Mucosa of gallbladder (tissue), 1 donor: ENCODE measurements at places on chromosomes 5 and 9.

GRCh38 chr5:97148288-97148687 lies 5.9 kb upstream of the LIX1 start:
- no peak for DNase-seq

- no peak for DNase-seq
These were observed 93.0 kb downstream of the FANCC start for GRCh38 chr9:95224376-95225019.

- no peak for DNase-seq
These were observed 149.7 kb downstream of the ESM1 start for GRCh38 chr5:54835647-54836046.

DNA sequence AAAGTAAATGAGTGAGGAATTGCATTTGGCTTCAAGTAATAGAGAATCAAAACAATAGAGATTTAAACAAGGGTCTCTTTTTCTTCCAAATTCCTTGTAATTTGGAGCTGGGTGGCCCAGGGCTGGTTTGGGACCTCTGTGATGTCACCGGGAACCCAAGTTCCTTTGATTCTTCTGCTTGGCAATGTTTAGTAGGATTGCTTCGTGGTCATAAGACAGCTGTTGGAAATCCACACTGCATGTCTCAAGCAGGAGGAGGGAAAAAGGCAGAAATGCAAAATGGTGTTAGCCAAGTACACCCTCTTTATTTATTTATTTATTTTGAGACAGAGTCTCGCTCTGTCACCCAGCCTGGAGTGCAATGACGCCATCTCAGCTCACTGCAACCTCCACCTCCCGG lies 72.6 kb upstream of the IL12B start:
- DNase-seq, result no peak

GRCh38 chr5:140072812-140073211 lies 29.7 kb upstream of the NRG2 start:
- no peak for DNase-seq

GRCh38 chr5:116531635-116532034 lies 43.0 kb downstream of the SEMA6A start:
- no peak for DNase-seq

DNA sequence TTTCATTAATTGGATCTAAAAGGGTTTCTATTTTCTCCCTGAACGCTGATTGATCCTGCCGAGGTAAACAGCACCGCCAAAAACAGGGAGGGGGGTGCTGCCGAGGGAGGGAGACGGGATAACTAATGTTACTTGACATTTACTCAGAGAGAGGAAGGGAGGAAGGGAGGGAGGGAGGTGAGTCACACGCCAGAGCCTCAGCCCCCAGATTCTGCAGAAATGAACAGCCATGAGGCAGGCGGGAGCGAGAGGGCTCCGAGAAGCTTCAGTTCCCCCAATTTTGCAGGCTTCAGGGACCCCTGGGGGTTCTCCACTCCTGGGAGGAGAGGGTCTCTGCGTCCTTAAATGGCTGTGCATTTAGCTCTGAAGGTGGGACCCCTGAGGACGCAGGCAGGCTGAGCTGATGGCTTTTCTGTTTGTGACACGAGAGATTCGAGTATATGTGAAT lies 59.1 kb upstream of the IER5L start:
- DNase-seq, result no peak

- peak; percentile 53 for DNase-seq
These were observed 54.6 kb upstream of the ECM2 start for GRCh38 chr9:92590377-92590776.

GRCh38 chr5:6886866-6887265 lies 173.6 kb downstream of the TENT4A start:
- DNase-seq, result no peak

DNA sequence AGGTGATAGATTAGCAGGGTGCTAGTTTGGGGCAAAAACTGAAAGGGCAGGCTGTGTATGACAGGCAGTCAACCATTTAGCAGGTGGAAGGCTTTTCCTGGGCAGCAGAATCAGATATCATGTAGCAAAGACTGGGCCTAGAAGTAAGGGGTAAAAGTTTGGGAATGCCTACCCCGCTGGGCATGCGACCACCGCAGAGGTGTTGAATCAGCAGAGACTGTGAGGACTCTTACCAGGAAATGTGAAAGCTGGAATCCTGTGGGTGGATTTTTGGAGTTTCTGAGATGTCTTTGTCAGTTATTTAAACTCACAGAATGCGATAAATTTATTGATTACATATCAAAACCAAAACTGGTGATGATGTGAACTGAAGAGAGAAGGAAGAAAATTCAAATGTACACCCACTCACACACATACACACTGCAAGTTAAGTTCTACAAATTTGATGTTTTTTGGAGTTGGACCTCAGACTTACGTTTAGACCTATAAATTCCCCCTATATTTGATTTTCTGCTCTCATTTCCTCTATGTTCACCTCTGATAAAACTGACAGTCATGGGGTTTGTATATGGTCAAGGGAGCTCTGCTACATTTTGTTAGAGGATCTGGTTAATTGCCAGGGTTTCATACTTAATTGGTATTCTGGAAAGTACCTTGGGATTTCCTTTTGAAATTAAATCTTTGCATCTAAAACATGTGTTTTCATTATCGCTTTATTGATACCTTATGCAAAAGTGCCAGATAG lies 333.6 kb downstream of the CSNK1G3 start:
- DNase-seq, result no peak

DNA sequence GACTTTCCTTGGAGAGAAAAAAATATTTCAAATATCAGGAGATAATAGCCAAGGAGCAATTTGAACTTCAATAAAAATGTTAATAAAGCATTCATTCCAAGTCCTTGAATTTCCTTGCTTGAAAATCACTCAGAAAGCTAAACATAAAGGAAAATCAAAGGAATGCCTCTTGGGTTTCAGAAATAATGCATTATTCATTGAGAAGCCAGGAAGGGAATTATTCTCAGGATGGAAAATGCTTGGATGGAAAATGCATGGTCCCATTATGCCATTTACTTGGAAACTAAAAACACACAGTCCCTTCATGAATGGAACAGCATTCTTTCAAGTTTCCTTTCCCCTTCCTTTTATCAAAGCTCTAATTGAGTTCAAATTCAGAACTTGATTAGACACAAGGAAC lies 160.9 kb downstream of the LPAR1 start:
- DNase-seq, result no peak

- no peak for DNase-seq
These were observed 432.4 kb upstream of the RORB start for GRCh38 chr9:74064702-74065101.

- no peak for DNase-seq
These were observed 33.2 kb upstream of the CLPTM1L start for GRCh38 chr5:1378096-1378495.

GRCh38 chr5:77953374-77953773 lies 177.2 kb upstream of the TBCA start:
- DNase-seq, result no peak

GRCh38 chr9:75169623-75170022 lies 81.3 kb downstream of the OSTF1 start:
- no peak for DNase-seq

DNA sequence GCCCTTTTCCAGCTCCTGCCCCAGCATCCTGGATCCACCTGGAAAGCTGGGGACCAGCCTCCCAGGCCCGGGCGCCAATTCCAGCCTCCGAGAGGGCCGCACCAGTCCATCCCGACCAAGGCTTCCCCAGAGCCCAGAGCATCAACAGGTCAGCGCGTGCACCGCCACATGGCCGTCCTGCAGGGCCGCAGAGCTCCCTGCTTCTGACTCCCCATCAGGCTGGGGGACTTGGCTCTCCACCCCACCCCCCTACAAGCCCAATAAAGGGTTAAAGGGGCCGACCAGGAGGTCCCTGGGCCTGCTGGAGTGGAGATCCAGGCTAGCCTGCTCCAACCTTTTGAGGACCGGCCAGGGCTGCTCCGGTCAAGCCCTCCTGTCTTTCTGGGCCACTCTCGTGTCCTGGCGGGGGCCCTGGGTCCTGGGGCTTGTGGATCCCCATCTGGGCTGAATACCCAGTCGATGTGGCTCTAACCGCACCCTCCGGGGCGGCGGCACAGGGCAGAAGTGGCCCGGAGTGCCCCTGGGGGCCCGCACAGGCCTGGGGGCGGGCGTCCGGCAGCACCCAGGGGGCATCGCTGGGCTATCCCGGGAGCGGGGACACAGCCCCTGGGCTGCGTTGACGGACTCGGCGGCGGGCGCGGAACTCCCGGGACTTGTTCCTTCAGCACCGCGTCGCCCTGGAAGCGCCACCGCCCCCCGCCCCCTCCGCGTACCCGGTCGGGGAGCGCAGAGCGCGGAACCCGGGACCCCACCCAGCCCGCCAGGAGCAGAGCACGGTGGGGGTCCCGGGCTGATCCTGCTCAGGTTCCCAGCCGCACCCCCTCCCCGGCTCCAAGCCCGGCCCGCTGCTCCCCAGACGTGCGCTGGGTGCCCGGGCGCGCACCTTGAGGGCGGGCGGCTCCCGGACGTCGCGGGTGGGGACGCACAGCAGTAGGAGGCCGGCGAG lies 590 bp downstream of the ENTPD2 start:
- no peak for DNase-seq

DNA sequence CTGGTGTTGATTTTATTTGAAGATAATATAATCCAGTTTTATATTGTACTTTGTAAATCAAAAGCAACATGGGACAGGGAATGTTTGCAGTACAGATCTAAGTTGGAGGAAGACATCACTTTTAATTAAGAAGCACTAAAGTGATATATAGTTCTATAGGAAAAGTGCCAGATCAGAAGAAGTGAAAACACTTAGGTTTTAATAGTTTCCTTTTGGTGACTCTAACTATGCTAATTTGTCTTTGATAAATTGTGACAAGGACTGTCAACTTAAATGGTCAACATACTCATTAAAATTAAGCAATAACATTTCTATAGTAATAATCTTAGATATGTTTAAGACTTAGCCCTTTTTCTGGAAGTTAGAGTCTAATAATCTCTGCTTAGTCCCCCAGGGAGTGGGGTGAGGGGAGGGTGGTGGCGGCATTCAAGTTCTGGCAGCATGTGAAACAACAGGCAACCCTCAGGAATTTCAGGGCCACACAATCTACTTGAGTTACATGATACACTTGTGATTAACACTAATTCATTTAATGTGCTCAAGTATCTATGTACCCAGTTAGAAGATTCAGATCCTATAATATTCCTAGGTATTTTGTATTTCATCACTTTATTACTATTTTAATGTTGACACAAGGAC lies 1026.5 kb downstream of the NR2F1-AS1 start:
- DNase-seq, result no peak

DNA sequence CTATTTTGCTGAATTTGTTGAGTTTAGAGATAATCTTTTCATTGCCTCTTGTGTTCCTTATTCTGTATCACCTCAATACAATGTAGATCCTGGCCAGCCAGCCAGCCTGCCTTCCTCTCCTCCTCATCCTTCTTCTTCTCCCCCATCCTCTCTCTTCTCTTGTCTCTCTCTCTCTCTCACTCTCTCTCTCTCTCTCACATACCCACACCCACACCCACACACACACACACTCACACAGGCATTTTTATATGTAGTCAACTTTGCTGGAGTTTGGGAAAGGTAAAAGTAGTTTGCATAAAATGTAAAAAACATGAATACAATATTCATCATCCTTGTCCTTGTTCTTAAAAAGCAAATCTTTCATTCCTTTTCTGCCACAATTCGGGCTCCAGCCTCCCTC lies 60.5 kb downstream of the ZFAND5 start:
- no peak for DNase-seq

DNA sequence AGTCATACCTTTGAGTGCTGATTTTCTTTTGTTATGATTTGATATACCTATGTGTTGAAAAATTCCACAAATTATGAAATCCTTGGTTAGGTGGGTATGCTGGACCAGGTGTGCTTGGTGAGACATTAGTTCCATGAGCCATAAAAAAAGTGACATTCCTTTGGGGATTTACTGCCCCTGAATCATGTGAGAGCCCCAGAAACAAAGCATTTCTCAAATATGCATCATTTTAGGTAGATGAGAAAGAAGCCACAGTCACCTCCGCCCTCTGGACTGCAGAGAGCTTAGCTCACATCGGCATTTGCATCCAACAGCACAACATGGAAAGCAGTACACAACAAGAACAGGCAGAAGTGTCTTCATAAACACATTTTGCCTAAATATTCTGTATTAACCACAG lies 55.3 kb downstream of the DAP start:
- DNase-seq, result no peak

GRCh38 chr9:120397453-120397852 lies 182.5 kb downstream of the CDK5RAP2 start:
- no peak for DNase-seq

DNA sequence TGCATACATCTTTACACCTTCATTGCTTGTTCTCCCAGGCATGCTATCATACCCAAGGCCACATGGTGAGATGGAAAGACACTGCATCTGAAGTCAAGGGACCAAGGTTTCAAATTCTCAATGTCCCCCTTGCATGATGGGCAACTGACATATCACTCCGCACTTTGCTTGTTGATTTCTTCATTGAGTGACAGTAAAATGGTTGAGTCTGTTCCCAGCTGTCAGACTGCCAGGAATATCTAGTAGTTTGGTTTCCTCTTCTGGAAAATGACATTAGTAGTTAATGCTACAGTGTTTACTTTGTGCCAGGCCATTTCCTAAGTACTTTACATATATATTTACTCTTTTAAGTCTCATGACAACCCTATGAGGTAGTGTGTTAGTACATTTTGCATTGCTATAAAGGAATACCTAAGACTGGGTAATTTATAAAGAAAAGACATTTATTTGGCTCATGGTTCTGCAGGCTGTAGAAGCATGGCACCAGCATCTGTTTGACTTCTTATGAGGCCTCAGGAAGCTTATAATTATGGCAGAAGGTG lies 114.4 kb downstream of the PCSK1 start:
- DNase-seq, result no peak

DNA sequence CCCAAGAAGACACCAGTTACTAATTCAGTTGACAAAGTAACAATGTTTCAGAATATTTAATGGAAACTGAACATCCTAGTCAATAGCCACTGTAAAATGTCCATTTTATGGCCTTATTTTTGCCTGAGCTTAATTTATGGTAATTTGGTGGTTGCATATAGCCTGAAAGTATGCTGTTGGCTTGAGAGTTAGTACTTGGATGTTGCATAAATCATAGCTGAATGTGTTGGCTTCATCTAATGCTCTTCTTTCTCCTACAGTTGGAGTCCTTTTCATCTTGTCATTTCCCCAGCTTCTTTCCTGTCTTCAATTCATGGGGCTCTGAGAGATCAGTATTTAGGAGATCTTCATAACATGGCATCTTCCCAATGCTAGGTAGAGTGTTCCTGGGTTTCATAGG lies 164.6 kb downstream of the MAT2B start:
- DNase-seq, result no peak

DNA sequence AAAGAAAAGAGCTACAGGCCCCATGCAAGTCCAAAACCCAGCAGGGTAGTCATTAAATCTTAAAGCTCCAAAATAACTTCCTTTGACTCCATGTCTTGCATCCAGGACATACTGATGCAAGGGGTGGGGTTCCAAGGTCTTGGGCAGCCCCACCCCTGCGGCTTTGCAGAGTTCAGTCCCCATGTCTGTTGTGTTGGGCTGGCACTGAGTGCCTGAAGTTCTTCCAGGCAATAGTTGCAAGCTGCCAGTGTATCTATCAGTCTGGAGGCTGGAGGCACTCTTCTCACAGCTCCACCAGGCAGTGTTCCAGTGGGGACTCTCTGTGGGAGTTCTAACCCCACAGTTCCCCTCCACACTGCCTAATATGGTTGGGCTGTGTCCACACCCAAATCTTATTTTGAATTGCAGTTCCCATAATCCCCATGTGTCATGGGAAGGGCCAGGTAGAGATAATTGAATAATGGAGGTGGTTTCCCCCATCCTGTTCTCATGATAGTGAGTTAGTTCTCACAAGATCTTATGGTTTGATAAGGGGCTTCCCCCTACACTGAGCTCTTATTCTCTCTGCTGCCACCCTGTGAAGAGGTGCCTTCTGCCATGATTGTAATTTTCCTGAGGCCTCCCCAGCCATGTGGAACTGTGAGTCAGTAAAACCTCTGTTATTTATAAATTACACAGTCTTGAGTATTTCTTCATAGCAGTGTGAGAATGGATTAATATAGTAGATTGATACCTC lies 237.5 kb upstream of the ADRA1B start:
- DNase-seq, result no peak
